MM.1S (cell line): ENCODE measurements at places on chromosomes 16 and 17.

GRCh38 chr16:69706256-69706974 is 19.9 kb downstream of the NQO1 start:
- no peak for DNase-seq

DNA sequence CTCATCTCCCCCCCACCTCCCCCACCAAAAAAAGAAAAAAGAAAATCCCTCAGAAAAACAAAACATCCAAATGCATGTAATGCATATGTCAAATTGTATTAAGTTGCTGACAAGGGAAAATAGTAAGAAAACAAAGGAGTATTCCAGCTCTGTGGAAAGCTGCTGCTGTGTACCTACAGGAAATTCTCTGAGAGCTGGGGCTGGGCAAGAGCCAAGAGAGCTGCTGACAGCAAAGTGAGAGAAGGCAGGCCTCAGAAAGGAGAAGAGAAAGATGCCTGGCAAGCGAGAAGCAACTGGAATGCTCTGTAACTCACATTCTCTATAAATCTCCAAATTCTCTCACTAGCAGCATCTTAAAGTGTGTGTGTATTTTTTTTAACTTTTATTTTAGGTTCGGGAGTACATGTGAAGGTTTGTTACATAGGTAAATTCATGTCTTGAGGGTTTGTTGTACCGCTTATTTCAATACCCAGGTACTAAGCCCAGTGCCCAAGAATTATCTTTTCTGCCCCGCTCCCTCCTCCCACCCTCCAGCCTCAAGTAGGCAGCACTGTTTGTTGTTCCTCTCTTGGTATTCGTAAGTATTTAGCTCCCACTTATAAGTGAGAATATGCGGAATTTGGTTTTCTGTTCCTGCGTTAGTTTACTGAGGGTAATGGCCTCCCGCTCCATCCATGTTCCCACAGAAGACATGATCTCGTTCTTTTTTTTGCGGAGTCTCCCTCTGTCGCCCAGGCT is 24.4 kb downstream of the CNTROB start:
- DNase-seq, result no peak

DNA sequence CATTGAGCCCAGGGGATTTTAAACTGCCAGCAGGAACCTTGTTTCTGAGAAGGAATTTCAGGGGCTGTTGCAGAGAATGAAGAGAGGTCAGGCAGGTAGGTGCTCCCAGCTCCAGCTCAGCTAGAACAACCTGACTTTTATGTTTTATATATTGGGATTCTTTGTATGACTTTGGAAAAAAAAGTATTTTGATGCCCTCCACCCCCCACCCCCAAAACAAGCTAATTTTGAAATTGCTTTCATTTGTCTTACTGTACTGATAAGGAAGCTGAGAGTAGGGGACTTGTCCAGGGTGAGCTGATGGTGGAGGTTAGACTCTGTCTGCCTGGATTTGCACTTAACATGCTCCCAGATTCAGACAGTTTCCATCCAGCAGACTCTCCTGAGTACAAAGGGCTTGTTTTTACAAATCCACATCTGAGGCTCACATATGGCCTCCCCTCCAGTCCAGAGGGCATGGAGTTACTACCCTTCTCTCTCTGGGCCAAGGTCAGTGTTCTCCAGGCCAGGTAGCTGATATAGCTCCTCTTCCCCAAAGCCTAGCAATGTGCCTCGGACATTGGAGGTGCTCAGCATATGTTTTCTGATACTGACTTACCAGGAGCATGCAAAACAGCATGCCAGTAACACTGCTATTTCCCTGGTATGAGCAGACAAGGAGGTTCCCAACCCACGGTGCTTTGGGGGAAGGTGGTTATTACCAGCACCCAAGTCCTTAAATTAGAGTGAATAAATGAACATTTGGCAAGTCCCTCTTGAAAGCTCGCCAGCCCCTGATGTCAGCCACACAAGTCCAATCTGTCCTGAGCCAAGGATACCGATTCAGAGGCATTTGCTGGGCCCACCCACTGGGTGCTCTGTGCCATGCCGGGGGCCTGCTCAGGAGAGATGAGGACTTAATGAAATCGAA is 11.3 kb downstream of the STX1B start:
- DNase-seq, result no peak

GRCh38 chr16:50273888-50274325 is 7.6 kb downstream of the ADCY7 start:
- DNase-seq, result peak; percentile 74

- peak; percentile 88 for DNase-seq
Measured at GRCh38 chr17:49515196-49515770, 20.2 kb downstream of the NGFR start.

DNA sequence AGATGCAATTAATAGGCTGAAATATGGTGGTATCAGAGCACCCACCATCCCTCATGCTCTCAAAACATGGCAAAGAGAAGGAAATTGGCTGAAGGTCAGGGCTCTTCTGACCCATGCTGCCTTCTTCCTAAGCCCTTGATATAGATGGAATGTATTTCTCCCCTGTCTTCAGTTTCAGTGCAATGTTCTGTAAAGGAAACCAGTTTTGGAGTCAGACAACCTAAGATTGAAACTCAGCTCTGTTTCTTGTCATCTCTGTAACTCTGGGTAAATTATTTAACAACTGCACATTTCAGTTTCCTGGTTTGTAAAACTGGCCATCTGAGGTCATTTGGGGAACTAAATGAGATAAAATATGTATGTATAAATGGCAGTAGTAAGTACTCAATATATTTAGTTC is 243.9 kb downstream of the CA10 start:
- DNase-seq, result no peak

GRCh38 chr16:23847251-23847650 is 11.5 kb downstream of the PRKCB start:
- DNase-seq, result no peak

- DNase-seq, result no peak
Measured at GRCh38 chr17:77698903-77699623, 259.4 kb upstream of the TNRC6C start.

DNA sequence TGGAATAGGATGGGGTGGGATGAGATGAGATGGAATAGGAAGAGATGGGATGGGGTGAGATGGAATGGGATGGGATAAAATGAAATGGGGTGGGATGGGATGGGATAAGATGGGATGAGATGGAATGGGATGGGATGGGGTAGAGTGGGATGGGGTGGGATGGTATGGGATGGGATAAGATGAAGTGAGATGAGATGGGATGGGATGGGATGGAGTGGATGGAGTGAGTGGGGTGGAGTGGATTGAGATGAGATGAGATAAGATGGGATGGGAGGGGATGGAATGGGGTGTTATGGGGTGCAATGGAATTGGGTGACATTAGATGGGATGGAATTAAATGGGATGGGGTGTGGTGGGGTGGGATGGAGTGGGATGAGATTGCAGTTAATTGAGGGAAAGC is 279.2 kb upstream of the CDH5 start:
- no peak for DNase-seq

DNA sequence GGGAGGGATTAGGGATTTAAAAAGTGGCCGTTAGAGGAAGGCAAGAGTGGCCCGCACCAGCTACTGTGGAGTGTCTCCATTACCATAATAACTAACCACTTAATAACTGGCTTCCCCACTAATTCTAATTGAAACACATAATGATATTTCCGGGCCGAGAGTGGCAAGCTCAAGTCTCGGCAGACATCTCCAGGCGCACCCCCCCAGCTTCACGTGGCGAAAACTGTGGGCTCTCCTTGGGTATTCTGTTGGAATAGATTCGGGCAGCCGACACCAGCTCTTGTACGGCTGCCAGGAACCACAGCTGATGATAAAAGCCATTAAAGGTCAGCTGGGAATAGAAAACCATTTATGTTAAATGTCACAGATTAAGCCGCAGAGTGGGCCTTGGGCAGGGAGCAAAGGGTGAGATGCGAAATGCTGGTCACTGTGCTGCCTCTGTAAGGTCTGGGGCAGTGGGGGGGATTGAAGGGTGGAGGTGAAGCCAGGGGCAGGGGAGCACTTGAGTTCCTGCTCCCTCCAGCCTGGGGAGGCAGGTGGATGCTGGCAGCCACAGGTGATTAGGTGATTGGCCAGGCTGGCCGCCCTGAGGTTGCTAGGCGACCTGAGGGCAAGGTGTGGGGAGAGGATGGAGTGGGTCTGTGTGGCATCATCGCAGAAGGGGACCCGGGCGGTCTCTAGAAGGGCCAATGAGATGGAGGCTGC is 115.6 kb upstream of the SDK2 start:
- DNase-seq, result no peak
